ENCODE measurements at places on chromosomes 3 and 15.

DNA sequence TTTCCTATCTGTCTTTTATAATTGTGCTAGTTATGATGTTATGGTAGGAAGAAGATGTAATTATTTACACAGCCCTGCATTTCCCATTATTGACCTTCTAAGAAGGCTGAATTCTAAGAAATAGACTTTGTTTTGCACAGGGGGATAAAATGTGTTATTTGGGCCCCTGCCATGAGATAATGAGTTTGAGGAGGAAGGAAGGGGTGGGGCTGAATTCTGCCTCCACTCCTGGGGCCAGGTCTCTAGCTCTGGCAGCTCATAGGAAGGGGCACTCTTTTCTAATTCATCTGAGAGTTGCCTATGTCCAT, 69.2 kb upstream of the GOLGA8B start:
- no peak for DNase-seq

DNA sequence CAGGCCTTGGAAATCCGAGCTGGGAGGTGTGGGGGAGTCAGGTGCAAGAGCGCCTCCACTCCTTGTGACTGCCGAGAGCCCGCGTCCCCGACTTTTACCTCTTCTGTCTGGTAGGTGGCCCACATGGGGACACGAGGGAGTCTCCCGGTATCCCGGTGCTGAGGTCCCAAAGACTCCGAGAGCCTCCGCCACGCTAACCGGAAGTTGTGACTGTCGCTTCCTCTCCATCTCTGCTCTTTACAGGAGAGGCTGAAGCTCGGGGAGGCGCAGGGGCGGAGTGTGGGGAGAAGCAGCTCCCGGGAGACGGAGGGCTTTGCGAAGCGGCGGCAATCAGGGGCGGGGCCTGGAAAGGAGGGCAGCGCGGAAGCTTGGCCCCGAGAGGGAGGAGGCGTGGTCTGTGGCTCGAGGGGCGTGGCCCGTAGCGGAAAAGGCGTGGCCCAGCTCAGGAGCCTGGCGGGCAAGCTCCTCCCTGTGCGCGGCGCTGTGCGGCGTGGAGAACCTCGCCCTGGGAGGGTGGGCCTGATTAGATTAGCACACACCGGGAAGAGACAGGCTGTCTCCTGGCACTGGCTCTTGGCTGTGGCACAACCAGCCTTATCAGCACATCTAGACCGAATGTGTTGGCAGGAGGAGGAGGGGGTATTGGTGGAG, 143.9 kb downstream of the GABRB3 start:
- DNase-seq, result no peak

DNA sequence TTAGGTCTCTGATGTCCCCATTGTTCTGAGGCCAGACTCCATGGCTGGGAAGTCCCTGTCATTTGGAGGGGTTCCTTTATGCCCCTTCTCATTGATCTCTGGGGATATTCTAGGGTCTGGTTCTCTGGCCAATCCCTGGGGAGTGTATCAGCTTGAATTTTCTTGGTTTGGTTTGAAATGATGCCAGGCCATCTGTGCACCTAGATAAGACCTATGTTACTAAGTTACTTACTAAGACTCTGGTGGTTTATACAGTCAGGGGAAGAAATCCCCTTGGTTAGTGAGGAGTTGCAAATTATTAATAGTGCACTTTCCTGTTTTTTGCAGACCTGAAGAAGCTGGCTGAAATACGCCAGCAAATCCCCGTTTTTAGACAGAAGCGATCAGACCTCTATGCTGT, 20.3 kb downstream of the NIT2 start:
- no peak for DNase-seq

GRCh38 chr3:73451301-73451944, 173.3 kb downstream of the PDZRN3 start:
- no peak for DNase-seq

DNA sequence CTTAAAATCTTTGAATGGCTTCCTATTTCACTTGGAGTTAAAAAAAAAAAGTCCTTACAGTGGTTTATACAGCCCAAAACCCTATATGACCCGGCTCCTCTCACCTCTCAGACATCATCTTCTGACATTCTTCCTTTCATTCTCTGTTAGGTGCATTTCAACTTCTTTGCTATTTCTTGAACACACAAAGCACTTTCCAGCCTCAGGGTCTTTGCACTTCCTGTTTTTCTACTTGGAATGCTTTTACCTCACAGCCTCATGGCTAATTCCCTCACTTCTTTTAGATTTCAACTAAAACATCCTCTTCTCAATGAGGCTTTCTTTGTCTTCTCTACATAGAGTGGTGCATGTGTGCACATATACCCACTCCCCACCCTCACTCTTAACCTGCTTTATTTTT, 91.0 kb upstream of the MB21D2 start:
- no peak for DNase-seq

GRCh38 chr15:90248789-90249202, 560 bp upstream of the TTLL13 start:
- DNase-seq, result no peak

DNA sequence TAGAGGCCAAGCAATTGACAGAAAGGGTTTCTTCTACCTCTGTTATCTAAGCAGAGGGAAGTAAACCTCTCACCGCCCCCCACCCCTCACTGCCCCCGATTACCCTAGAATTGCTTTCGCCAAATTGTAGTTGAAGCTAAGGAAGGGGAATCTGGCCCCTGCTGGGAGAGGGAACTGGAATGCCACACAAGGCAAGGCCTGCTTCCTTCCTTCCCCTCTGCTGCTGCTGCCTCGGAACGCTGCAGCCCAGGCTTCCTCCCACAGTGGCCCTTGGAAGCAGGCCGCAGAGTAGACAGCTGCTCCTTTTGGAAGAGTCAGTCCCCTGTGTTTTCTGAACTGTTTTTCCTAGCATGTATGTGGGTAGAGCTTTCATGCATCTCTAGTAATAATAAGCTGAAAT, 21.6 kb downstream of the RLBP1 start:
- DNase-seq, result no peak

DNA sequence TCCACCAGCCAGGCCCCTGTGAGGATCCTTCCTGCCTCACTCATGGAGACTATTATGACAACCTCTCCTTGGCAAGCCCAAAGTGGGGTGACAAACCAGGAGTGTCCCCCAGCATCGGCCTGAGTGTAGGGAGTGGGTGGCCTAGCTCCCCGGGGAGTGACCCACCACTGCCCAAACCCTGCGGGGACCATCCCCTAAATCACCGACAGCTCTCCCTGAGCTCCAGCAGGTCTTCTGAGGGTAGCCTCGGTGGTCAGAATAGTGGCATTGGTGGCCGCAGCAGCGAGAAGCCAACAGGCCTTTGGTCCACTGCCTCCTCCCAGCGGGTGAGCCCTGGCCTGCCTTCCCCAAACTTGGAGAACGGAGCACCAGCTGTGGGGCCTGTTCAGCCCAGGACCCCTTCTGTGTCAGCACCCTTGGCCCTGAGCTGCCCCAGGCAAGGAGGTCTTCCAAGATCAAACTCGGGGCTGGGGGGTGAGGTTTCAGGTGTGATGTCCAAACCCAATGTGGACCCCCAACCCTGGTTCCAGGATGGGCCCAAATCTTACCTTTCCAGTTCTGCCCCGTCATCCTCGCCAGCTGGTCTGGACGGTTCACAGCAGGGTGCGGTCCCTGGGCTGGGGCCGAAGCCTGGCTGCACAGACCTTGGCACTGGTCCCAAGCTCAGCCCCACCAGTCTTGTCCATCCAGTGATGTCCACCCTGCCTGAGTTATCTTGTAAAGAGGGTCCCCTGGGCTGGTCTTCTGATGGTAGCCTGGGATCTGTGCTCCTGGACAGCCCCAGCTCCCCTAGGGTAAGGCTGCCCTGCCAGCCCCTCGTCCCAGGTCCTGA, 1.0 kb downstream of the LIMD1 start:
- DNase-seq, result no peak

DNA sequence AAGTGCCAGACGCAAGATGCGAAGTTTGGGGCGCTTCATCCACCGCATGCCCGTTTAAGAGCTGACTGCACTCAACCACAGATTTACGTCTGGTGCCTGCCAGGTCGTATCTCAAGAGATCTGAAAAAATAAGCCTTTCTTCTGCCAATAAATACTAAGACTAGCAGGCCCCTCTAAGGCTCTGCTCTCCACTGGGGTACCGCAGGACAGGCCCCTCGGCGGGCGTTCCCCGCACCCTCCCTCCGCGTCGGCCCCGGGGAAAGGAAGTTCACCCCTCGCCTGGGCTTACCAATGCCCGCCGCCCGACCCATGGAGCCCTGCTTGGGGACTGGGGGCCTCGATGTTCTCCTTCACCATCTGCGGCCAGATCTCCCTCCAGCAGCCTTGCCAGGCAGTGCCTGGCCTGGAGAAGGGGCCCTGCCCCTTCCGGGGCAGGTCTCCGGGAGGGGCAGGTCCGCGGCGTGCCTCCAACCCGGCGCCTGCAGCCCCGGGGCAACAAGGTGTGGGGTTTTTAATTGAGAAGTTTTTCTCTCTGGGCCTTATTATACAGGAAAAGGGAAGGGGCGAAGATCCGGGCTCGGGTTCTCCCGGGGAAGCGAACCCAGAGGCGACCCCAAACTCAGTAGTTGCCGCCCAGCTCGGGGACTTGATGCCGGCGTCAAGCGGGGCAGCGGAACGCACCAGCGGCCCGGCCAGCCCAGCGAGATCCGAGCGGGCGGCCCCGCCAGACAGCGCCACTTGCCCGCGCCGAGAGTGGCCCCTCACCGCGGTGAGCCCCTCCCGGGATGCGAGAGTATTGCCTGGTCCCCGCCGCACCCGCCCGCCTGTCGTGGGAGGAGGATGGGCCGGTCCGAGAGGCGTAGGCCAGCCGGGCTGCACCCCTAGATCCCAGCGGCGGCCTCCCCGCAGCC, 735 bp downstream of the GOLGA8B start:
- peak; percentile 72 for DNase-seq

DNA sequence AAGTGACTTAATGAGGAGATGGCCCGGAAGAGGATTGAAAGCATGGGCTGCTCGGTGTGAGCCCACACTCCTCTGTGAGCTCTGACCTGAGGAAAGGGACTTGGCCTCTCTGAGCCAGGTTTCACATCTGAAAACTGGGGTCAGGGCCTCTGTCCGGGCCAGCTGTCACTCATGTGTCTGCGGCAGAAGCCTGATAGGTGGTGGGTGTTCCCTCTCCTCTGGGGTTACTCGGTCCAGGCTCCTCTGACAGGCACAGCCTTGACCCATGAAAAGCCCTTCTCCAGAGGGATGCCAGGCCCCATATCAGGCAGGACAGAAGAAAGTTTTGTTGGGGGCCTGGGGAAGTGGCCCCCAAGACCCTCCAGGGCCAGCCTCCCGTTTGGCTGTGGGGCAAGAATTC, 131.4 kb downstream of the CHSY1 start:
- no peak for DNase-seq

- DNase-seq, result no peak
Observed at GRCh38 chr3:53223541-53223966, 32.3 kb downstream of the TKT start.

GRCh38 chr3:169465417-169465816, 198.1 kb downstream of the MECOM start:
- no peak for DNase-seq

GRCh38 chr3:112247350-112247749, 46.7 kb downstream of the SLC9C1 start:
- no peak for DNase-seq

DNA sequence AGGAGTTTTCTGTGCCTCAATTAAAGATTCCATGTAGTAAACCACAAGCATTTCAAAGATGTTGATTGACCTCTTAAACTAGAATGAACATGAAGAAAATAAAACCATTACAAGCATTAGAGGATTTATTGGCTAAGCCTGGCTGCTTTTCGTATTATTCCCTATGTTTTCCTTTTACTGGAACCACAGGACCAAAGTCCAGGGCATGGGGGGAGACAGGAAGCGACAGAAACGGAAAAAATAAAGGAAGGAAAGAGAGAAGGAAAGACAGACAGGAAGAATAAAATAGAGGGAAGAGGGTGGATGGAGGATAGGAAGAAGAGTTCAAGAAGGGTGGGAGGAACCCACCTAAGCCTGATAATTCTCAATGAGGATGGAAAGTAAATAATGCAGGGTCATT, 169.9 kb downstream of the SHQ1 start:
- no peak for DNase-seq

DNA sequence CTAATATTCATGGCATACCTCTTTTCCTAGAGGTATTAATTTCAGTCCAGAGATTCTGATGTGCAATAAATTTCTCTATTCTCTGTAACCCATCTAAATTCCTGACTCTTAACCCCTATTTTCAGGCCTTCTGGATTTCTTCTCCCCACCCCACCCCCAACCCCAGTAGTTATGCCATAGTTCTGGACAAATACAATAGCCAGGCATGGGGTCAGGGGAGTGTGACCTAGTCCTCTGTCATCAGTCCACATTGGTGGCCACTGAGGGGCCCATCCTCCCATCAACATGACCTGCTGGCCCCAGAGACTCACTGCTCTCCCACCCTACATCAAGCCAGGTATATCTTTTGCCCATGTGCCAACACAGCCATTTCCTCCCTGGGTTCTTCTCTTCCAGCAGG, 3.8 kb upstream of the LIPC start:
- no peak for DNase-seq

DNA sequence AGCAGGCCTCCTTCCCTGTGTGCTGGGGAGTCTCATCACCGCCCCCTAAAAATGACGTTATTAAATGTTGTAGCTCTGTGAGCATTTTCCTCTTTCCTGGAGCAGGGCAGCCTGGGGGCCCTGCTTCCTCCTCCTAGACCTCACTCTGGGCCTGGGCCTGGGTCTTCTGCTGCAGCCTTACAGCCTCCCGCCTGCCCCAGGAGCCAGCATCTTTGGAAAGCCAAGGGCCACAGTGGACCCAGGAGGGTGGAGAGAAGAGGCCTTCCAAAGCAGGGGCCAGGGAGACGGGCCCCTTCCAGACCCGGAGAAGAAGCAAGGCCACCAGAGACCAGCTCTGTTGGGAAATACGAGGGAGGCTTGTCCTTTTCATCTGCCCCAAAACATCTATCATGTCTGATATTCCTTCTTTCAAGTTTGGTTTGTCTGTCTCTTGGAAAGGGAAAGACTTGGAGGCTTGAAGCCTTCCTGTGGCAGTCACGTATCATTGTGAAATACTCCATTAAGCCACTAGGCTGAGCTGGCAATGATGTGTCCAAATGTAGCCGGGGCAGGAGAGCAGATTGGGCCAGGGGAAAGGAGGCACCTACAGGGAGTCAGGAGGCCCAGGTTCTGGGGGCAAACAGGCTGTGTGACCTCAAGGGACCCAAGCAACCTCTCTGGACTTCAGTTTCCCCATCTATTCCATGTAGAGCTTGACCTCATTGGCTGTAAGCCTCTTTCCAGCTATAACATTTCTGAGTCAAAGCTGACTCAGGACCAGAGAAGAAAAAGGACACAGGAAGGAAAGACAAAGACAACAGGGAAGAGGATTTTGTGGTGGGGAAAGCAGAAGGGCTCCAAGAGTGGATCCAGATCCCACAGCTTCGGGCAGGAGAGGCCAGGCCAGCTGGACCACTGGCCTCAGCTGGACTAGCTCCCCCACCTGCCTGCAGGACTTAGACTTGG, 31.1 kb downstream of the CYP11A1 start:
- DNase-seq, result no peak

GRCh38 chr3:153268564-153269279, 106.7 kb downstream of the RAP2B start:
- no peak for DNase-seq

GRCh38 chr3:8780279-8780678, 10.9 kb upstream of the OXTR start:
- DNase-seq, result no peak

- no peak for DNase-seq
Observed at GRCh38 chr3:48034000-48034516, 17.8 kb upstream of the MAP4 start.

GRCh38 chr3:117633207-117633606, 923.6 kb downstream of the TUSC7 start:
- no peak for DNase-seq

- DNase-seq, result no peak
Observed at GRCh38 chr15:74994236-74994635, 1.1 kb upstream of the SCAMP5 start.

- no peak for DNase-seq
Observed at GRCh38 chr3:125442506-125442905, 67.4 kb upstream of the ZNF148 start.

GRCh38 chr3:68009900-68010299, 355.5 kb upstream of the SUCLG2 start:
- no peak for DNase-seq
